Activated CD4-positive, alpha-beta T cell treated with anti-CD3 and anti-CD28 coated beads for 36 hours (primary cell): ENCODE measurements at places on chromosomes 3 and 15. TPM values are rescaled to one million over a fixed set of nuclear protein-coding genes. Genes with fewer than 3 reads are reported as not detected.
A peak's percentile ranks its signal among the peaks of the same experiment; 100 is the strongest.

GRCh38 chr15:80163217-80163616 lies 10.4 kb downstream of the FAH start:
- no peak for DNase-seq

ATP13A4 gene
- total RNA-seq = 1.1 TPM

DNA sequence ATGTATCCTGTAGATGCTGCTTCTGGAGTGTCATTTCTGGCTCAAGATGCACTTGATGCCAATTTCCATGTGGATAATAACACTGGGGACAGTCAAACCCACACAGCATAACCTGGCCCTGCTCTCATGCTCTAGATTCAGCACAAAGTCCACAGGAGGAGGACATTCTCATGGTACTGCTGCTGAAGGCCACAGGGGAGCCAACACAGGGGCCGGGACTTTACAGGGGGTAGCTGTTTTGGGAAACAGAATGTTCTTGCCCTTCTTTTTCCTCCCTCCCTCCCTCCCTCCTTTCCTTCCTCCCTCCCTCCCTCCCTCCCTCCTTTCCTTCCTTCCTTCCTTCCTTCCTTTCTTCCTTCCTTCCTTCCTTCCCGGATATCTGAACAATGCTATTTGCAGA lies 477.4 kb downstream of the PDCD6IP start:
- no peak for DNase-seq

DNA sequence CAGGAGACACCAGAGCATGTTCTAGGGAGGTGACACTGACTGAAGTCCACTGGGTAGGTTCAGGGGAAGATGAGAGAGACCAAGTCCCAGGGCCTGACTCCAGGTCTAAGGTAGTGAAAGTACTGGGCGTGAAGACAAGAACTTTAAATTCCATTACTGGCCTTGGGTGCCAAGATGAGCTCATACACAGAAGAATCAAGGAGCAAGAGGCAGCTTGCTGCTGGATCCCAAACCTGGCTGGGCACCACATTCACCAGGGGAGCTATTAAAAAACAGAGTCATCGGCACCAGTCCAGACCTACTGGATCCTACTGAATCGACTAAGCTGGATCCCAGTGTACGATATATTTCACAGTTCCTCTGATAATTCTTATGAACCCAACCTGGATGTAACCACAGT lies 42.1 kb upstream of the ATG7 start:
- DNase-seq = no peak

DNA sequence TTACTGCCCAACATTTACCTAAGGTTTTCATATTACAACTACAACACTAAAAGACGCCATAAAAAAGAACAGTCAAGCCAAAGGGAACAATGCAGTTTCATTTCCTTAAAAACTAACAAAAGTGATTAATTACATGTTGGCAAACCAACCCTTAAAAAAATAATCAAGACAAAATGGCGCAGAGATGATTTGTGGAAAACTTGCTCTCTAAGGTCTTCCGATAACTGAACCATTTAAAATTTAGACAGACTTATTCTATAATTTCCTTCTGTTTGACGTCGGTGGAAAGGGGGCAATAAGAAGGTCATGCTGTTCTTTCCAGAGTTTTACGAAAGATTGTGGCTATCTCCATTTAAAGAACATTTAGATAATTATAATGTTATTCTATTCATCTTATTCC lies 87.6 kb downstream of the RYK start:
- no peak for DNase-seq

CSNK1G1 gene
- total RNA-seq = 22.5 TPM

DNA sequence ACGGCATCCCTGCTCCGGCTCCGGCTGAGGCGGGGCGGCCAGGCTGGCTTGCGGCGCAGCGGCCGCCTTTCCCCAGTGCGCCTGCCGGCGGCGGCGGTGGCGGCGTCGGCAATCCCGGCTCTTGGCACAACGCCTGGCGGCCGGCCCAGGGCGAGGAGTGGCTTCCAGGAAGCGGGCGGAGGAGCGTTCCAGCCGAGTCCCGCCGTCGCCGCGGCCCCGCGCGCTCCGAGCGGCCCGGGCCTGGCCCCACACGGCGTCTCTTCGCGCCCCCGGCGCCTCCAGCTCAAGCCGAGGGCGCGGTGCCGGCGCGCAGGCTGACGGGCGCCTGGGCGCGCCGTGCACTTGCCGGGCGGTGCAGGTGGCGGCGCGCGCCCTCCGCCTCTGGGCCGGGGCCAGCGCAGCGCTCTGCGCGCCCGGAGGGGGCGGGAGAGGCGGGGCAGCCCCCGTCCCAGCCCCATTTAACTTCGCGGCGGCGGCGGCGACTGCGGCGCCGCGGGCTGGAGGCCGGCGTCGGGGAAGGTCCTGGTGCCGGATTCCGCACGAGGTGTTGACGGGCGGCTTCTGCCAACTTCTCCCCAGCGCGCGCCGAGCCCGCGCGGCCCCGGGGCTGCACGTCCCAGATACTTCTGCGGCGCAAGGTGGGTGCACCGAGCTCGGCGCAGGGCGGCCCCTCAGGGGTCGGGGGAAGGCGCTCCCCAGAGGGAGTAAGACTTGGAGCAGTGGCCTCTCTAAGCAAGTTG lies at the start of gene ADAMTSL3:
Gene ADAMTSL3, plus strand, starts transcription at position 485 of the 740 bp plus-strand sequence. CDS start 1,639 bp downstream, outside the sequence.
- DNase-seq = no peak

GRCh38 chr3:131568460-131568859 lies 65.7 kb upstream of the MRPL3 start:
- no peak for DNase-seq

DPH6 gene
- 14.0 TPM for total RNA-seq

FAM3D gene
- total RNA-seq = not detected

- peak; percentile 40 for DNase-seq
Observed at GRCh38 chr3:3165241-3165640, 14.2 kb downstream of the CRBN start.

- DNase-seq = no peak
Observed at GRCh38 chr15:60605879-60606307, 127.0 kb upstream of the ICE2 start.

DNA sequence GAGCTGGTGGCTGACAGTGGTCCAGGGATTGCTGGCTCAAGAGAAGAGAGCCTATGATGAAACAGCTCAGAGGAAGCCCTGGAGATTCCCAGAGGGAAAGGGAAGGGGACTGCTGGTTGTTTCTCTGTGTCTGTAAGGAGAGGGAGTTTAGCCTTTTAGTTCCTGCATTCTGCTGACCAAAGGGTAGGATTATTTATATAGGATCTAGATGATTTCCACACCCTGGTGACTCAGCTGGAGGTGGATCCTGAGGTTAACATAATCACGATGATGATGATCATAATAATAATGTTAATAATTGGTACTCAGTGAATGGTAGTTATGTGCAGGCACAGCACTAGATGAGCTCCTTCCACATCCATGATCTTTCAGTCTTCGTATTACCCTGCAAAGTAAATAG lies 144.9 kb downstream of the EPHB1 start:
- no peak for DNase-seq

NECTIN3 gene
- total RNA-seq = 5.9 TPM
